Activated naive CD4-positive, alpha-beta T cell treated with Interleukin-2 at 50 U/mL for 16 hours (primary cell): ENCODE measurements at places on chromosomes 6 and 20.
A peak's percentile ranks its signal among the peaks of the same experiment; 100 is the strongest.

GRCh38 chr20:62825333-62825985 is 8.6 kb downstream of the COL9A3 start:
- DNase-seq, result no peak

DNA sequence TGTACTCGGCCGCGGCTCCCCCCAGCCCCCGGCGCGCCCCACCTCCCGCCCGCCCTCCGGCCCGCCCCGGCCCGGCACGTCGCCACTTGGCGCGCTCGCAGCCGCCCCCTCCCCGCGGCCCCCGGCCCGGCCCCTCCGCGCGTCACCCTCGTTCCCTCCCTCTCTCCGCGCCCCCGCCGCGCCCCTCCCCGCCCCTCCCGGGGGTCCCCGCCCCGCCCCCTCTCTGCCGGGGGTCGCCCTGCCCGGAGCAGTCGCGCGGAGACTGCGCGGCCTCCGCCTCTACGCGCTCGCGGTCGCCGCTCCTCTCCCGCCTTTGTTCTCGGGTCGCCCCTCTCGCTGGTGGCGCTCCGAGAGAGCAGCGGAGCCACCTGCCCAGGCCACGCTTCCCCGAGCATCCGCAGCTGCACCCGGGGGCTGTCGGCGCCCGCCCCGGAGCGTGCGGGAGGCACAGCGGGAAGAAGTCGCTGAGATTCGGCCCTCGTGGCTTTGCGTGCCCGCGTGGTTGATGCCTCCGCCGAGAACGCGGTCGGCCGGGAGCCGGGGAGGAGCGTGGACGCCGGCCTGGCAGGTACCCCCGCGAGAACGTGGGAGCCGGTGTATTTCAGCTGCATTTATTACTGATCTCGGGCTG is at the start of gene PHF10:
Gene PHF10 (minus strand): TSS at position 7 of the 631 bp plus-strand sequence. CDS start 569 bp downstream, outside the sequence.
- DNase-seq, result peak; percentile 72

GRCh38 chr20:9955646-9956045 is 79.1 kb upstream of the ANKEF1 start:
- no peak for DNase-seq

- no peak for DNase-seq
These were observed 491.4 kb downstream of the CBLN4 start for GRCh38 chr20:55513954-55514353.

- no peak for DNase-seq
These were observed 96.0 kb downstream of the SOBP start for GRCh38 chr6:107585815-107586435.

DNA sequence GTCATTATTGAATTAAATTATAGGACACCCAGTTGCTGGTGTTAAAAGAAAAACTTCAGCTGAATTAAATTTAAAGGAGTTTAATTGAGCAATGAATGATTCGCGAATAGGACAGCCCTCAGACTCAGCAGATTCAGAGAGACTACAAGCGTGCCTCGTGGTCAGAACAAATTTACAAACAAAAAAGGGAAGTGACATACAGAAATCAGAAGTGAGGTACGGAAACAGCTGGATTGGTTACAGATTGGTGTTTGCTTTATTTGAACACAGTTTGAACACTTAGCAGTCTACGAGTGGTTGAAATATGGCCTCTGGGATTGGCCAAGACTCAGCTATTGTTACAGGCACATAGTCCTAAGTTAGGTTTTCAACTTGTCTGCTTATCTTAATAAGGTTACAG is 25.8 kb upstream of the TNFRSF21 start:
- no peak for DNase-seq

DNA sequence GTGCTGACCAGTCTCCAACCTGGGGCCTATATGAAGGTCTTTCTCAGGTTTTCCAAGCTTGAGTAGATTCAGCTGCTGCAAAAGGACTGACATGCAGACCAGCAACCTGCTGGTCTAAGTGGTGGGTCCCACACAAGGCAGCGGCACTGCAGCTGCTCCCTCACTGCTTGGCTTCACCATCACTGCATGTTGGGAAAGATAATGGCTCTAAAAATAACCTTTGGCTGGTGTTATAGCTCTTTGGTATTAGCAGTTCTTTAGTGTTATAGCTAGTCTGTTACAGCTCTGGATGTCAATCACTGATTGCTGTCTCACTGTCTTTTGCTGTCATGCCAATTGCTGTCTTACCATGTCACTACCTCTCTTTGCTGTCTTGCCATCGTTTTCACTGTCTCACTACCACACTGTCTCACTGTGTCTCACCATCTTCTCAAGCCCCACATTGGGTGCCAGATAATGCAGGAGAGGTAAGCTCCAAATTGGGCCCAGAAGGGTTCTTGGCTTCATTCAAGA is 726.4 kb downstream of the TENT5A start:
- no peak for DNase-seq
